ENCODE measurements at places on chromosomes 1 and 21.

GRCh38 chr21:14890141-14890540 lies 174.7 kb downstream of the NRIP1 start:
- no peak for DNase-seq

- peak; percentile 46 for DNase-seq
These were observed 20.9 kb upstream of the ATP5PO start for GRCh38 chr21:33936301-33937038.

GRCh38 chr1:119632103-119632490 lies 16.0 kb downstream of the ZNF697 start:
- no peak for DNase-seq

GRCh38 chr1:30511563-30511962 lies 211.8 kb downstream of the MATN1 start:
- DNase-seq: no peak

DNA sequence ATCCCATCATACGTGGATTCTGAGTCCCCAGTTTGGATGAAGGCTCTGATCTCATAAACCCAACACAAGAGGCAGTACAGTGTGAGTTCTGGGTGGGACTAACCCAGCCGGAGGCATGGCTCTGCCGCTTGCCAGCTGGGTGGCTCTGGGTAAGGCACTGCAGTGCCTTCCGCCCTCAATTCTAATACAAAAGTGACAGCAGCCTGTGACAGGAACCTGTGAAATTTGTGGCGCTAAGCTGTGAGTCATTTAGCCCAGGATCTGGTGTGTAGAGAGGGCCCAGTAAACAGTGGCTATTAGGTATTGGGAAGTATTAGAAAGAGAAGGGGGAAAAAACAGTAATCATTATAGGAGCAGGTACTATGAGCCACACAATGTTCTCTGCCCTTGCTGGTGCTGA lies 23.3 kb downstream of the HSPG2 start:
- no peak for DNase-seq

DNA sequence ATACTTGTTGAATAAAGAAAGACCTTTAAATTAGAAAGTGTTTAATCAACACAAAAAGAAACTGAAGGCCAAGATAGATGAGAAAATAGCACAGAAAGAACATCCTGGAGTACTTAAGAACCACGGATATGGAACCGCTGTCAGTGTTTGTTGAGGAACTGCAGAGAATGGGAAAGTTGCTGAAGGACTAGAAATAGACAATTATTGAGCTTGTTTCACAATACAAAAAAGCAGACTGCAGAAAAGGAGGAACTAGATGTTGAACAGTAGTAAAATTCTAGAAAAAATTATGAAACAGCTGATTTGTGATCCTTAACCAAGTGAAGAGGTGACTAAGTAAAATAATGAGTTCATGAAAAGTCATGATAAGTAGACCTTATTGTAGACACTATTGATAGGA lies 29.7 kb downstream of the MYSM1 start:
- DNase-seq: no peak

DNA sequence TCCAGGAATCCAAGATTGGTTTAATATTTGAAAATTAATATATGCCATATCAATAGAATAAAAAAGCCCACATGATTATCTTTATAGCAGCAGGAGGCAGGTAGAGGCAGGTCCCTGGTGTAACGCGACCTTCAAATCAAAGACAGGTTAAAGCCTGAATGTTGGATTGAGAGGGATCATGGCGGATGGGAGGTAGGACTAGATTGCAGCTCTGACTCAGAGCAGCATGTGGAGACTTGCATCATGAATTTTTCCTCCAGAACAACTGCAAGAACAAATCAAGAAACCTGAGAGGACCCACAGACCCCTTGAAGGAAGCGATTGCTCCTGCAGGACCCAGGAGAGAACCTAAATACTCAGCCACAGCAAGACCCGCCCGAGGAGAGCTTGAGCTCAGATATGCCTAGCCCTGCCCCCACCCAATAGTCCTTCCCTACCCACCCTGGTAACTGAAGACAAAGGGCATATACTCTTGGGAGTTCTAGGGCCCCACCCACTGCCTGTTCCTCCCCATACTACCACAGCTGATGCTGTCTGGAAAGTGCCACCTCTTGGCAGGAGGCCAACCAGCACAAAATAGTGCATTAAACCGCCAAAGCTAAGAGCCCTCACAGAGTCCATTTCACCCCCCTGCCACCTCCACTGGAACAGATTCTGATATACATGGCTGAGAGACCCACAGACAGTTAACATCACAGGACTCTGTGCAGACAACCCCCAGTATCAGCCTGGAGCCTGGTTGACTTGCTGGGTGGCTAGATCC lies 19.5 kb downstream of the S100B start:
- DNase-seq: no peak

DNA sequence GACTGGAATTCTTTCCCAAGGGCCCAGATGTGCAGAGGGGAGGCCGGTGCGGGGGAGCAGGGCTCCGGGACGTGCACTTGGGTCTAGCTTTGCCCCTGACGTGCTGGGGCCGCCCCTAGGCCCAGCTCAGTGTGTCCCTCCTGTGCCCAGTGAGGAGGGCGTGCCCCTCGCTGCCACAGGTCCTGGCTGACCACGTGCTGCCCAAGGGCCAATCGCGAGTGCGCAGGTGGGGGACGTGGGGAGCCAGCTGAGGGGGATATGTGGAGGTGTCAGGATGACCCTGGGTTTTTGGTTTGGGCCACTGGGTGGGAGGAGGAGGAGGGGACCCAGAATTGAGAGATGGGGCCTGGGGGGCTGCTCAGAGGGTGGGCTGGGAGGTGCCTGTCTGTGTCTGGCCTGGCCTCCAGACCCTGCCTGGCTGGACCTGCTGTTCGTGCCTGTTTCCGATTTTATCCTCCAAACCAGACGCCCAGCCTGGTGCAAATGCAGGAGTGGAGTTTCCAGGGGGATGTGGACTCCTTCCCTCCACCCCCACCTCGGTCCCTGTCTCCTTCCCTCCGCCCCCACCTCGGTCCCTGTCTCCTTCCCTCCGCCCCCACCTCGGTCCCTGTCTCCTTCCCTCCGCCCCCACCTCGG lies 6.1 kb upstream of the RNF223 start:
- no peak for DNase-seq

GRCh38 chr21:33751120-33751519 lies 108.8 kb downstream of the ITSN1 start:
- no peak for DNase-seq

DNA sequence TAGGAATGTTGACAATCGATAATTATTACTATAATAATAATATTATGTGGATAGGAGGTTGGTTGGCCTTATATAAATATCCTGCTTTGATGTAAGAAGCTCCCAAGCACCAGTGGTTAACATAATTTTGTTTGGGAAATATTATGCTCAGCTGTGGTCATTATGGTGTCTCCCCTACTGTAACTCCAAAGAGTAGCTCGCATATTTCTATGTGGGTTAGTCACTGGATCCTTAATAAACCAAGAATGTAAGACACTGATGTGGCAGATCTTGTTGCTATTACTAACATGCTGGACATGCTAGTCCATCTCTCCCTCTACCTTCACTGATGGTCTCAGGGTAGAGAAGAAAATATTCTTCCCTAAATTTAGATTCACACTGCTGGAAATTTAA lies 79.2 kb upstream of the RALGPS2 start:
- DNase-seq: no peak

DNA sequence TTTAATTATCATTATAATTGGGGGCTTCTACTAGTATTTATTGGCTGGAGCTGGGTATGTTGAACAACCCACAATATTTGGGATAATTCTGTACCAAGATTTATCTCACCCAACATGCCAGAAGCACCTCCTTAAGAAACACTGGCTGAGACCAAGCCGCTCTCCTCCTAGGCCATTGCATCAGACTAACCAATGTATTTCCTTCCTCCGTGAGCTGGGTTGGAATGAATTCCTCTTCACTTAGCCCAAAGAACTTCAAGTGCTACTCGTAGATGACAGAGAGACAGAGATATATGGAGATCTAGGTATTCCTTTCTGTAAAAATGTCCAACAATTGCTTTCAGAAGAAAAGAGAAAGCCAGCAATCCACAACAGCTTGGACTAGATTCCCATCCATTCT lies 87.2 kb upstream of the ETS2 start:
- DNase-seq: no peak

DNA sequence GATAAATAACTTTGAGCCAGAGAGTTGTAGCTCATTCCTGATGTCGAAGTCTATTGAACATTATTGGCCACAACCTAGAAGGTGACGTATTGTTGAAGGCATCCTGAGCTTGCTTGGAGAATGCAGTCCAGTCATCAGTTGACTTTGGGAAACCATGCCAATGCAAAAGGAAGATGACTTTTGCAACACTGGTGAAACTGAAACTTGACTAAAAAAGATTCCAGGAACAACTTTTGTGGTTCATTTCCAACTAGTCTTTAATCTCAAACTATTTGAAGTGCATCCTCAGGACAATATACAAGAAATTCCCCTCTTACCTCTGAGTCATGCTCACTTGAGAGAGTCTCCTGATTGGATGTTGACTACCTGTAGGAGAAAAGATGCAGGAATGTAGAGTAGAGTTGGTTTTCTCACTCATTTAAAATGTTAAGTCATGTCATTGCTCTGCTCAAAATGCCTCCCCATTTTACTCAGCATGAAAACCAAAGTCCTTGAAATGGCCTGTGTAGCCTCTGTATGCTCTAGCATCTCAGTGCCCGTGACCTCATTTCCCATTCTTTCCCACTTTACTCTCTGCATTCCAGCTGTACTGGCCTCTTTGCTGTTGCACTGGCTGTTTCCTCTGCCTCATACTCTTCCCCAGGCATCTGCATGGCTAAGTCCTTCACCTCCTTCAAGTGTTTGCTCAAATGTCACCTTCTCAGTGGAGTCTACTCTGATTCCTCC lies 24.4 kb upstream of the LEPR start:
- no peak for DNase-seq

GRCh38 chr1:197910120-197910991 lies 6.8 kb upstream of the LHX9 start:
- no peak for DNase-seq

- no peak for DNase-seq
These were observed 29.6 kb upstream of the CADM3 start for GRCh38 chr1:159141584-159142390.

GRCh38 chr1:109794319-109795132 lies 30.8 kb upstream of the EPS8L3 start:
- DNase-seq: no peak

- DNase-seq: no peak
These were observed 2.2 kb downstream of the PGBD5 start for GRCh38 chr1:230423951-230424350.

DNA sequence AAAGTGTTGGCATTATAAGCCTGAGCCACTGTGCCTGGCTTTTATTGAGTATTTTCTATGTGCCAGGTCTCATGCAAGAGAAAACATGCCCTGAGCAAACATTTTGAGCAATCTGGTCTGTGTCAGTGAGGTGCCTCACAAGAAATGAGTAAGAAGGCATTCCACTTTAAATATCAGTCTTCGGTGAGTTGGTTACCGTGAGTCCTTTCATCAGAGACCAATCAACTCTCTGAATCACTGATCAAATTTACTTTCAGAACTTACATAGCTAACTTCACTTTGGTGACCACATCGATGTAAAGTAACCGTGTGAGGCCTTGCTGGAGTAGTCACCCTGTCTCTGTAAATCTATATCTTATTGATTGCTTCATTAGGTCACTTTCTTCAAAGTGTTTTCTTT lies 14.3 kb upstream of the DDX59 start:
- DNase-seq: no peak

DNA sequence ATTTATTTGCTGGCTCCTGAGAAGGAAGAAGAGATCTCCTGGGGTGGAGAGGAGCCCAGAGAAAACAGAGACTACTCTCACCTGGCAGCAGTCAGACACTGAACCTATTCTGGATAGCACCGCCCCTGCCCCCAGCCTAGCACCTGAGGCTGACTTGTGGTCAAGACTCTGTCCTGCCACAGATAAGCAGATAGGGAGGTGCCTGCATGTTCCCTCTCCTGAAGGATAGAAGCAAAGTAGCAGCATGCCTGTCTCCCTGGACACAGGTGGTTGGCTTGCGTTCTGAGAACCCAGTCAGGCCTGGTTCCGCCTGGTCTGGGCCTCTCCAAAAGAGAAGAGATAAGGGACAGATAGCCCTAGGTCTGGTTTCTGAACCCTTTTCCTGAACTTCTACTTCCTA lies 1.3 kb upstream of the EFNA3 start:
- no peak for DNase-seq

- DNase-seq: no peak
These were observed 23.2 kb downstream of the PCNT start for GRCh38 chr21:46347203-46347550.

- DNase-seq: no peak
These were observed 2.9 kb downstream of the JAK1 start for GRCh38 chr1:64963466-64963865.

DNA sequence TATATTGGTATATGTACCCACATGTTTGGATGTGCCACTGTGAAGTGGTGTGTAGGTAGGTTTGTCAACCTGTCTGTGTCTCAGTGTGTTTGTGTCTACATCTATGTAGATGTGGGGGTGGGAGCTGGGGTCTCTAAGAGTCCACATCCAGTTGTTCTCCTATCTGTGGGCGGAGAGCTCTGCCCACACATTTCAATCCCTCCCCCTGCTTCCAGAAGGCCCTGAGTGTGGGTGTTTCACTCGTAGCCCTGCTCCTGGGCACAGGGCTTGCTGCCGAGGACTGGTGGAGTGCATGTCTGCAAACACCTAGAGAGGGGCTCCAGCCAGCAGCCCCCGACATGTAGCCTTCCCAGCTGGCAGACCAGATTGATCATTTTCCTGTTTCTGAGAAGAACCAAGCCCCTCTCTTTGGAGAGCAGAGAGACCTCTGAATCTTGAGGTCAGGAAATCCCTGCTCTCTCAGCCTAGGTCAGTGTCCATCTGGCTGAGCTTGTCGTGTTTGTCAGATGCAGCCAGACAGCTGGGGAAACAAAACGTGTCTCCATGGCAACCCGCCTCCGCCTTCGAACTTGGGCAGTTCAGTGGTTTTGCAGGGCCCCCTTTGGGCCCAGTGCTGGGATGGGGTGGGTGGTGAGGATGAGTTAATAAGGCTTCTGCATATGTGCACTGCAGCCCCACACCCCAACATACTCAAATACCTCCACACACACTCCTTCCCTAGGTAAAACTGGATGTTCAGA lies 31.2 kb upstream of the SYNC start:
- DNase-seq: no peak

DNA sequence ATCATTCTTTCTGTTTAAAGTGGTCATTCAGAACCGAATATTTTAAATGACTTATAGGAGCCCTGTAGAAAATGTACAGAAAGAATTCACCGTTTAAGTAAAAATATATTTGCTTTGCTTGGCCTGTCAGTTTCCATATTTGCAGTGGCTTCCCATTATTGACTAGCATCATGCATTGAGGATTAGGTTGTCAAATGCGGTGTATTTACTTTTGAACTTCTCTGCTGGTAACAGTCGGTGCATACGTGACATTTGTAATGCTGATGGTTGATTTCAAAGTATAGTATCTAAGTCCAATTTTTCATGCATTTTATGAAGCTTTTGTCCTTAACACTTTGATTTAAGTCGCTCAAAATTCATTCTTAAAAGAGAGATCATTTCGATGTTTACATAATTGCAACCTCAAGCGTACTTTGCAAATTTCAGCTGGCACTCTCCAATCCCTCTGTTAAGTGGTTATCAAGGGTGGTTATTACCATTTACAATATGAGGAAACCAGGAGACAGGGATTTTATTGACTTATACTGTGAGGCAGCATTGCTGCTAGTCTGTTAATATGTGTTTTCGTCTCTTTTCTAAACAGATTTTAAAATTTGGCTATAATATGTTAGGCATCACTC lies 201.6 kb downstream of the SDCCAG8 start:
- DNase-seq: no peak

- DNase-seq: no peak
These were observed 760.2 kb downstream of the PLA2G4A start for GRCh38 chr1:187588917-187589316.

All from activated gamma-delta T cell treated with anti-CD3 and anti-CD28 coated beads, Interleukin-2, amount 50 U/mL, for 16 hours (primary cell).